Fibroblast of skin of right quadriceps (primary cell): ENCODE measurements at places on chromosomes 3 and 15.

DNA sequence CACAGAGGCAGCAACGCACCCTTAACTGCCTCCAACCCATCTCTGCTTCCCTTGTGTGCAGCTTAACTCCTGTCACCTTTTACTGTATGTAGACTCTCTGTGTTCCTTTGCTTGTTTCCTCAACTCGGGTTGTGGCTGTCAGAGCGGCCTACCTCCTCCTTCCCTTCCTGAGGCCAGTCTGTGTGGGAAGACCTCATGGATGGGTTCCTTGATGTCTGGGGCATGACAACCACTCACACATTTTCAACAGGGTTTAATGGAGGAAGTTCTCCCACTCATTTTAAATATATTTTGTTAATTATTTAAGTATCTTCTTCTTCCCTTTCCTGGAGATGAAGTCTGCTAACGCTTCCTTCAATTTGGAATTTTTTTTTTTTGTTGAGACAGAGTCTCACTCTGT lies 1.8 kb upstream of the CSPG5 start:
- DNase-seq, result no peak

- no peak for DNase-seq
Observed at GRCh38 chr15:92600856-92601255, 54.7 kb downstream of the FAM174B start.

DNA sequence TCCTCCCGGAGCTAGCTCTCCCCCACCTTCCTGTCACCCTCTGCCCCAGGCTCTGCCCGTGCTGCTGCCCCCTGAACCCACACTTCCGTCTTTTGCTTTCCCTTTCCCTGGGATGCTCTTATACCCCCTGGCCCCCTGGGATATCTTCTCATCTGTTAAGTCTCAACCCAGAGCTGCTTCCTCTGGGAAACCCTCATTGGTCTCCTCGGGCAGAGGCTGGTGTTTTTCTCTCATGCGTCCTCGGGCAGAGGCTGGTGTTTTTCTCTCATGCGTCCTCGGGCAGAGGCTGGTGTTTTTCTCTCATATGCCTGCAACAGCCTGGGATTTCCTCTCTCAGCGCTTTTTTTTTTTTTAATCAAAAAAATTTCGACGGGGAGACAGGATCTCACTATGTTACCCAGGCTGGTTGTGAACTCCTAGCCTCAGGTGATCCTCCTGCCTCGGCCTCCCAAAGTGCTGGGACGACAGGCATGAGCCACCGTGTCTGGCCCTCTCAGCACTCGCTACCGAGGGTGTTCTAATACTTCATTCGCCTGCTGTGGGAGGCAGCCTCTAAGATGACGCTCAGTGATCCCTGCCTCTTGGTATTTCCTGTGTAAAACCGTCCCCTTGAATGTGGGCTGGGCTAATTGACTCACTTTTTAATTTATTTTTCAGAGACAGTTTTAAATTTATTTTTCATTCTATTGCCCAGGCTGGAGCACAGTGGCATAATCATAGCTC lies 62.7 kb upstream of the TFRC start:
- DNase-seq, result peak; percentile 65

DNA sequence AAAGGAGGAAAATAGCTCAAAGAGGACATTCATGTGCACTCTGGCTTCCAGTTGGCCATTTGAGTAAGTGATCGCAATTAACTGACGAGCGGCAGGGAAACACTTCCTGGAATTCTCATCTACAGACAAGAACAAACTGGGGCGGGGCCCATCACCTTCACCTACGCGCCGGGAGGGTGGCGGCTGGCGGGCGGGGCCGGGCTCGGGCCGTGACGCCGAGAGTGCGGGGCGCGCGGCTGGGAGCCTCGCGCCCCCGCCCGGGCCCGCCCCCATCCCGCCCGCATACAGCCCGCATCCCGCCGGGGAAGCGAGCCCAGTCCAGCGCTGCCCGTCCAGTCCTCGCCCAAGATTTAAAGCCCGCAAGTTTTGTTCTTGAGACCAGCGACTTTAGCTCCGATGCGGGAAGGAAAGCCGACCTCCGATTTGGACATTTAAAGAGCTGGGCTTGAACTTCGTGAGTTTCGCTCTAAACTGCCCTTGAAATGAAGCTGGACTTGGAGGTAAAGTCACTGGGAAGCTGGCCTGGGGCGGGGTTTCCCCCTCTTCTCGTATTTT lies at the start of gene B3GNT5:
B3GNT5 (plus strand) TSS at position 281 of the 555 bp plus-strand sequence. CDS start 16,546 bp downstream, outside the sequence.
- no peak for DNase-seq

DNA sequence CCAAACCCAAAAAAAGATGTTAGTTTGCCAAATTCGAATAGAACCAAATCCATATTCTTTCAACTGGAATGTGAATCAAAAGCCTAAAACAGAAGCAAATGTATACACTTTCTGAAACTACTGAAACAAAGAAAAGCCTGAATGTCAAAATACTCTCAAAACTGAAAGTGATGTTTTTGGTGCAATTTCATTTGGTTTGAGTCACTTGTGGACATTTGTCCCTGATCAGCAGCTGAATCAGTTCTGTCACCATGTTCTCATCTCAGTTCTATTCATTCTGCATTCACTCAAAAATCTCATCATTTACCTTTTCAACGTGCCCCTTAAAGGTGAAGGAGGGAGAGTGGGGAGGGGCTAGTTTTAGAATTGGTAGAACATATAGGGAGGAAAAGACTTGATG lies 266.8 kb downstream of the ABHD5 start:
- no peak for DNase-seq

DNA sequence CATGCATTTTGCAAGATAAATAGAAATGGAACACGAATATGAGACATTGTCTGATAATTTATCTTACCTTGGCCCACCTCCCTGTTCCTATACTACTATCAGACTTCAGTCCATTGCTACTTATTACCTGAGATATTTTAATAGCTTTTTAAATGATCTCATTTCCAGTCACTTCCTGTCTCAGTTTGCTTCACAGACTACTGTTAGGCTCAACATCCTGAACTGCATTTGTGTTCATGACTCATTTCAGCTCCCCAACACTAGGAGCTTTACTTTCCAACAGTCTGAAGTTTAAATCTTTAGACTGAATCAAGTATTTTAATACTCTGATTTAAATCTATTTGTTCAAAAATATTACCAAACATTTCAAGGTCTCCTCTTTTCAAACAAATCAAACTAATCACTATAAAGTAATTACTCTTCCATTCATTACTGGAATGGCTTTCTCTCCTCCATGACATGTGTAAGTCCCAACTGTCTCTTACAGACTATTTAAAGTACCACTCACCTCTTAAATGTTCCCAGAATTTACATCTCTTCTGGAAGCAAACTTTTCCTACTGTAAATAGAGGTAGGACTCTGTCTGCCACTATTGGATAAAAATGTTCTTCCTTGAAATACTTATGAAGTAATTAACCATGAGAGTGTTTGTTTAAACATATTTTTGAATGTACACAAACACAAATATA lies 1277.6 kb downstream of the ZPLD1 start:
- peak; percentile 53 for DNase-seq

GRCh38 chr3:128435561-128435960 lies 31.1 kb downstream of the DNAJB8 start:
- DNase-seq, result no peak

DNA sequence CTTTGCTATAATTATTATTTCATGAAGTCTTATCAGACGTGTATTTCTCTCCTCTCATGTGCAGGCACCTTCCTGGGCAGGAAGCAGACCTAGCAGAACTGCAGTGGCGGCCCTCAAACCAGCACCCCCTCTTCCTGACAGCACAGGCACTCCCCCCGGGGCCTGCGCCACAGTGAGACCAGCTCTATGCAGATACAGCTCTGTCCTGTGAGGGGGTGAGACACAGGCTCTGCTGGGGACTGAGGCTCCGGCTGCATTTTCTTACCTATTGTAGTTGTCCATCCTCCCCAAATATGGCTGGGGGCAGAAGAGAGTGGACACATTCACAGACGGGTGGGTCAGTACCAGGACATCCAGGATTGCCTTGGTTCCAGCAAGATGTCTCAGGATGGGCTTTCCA lies 5.0 kb downstream of the CISH start:
- no peak for DNase-seq

DNA sequence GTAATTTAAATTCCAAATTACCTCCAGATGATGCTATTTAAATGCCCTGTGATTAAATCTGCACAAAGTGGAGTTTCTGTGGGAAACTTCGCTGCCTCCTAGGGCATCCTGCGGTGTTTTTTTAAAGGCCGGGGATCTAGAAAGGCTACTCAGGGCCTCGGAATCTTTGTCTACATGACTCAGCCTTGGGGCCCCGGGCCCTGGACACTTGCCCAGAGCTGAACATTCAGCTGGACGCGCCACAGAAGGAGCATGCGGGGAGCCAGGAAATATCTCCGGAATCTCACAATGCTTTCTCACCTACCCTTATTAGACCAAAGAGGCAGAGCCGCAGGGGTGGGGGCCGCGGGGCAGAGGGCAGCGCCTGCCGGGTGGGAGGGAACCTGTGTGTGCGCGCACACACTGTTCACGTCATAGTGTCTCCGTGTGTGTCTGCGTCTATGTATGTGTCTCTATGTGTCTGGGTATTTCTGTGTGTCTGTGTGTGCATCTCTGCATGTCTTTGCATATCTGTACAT lies 145.5 kb upstream of the TPM1 start:
- peak; percentile 100 for DNase-seq

DNA sequence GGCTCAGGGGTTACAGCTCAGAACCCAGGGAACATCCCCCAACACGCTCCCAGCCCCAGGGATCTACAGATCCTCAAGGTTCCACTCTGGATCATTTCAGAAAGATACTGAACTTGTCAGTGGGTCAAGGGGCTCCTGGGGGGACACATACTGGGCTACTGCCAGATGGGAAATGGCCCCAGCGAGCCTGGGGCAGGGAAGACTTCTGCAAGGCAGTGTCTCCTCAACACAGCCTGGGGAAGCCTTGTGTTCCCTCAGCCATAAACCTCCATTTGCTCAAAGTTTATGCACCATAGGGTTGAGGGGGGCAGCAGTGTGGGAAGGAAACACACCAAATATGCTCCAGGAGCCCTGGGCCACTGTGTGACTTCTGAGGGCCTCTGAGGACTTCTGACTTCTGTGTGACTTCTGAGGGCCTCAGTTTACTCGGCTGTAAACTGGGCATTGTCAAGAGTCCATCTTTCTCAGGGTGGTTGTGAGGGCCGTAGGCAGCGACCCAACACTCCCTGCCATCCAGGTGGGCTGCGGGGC lies 58.4 kb downstream of the IQSEC1 start:
- DNase-seq, result no peak

DNA sequence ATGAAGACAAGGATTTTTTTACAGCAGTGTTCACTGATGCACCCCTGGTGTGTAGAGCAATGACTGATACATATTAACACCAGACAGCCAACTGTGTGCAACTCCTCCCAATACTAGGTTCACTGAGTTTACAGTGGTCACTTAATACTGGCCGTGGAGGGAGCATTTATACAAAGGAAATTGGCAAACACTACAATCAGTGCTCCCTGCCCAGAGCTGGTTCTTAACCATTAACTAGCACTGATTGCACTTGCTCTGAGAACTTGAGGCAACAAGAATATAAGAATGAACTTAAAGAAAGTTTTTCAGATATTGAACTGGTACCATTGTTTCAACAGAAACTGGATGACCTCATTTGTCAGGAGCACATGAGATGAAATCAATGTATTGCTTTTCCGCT lies 110.6 kb downstream of the MAGI1 start:
- no peak for DNase-seq

GRCh38 chr15:53458736-53459135 lies 300.7 kb downstream of the WDR72 start:
- DNase-seq, result no peak

DNA sequence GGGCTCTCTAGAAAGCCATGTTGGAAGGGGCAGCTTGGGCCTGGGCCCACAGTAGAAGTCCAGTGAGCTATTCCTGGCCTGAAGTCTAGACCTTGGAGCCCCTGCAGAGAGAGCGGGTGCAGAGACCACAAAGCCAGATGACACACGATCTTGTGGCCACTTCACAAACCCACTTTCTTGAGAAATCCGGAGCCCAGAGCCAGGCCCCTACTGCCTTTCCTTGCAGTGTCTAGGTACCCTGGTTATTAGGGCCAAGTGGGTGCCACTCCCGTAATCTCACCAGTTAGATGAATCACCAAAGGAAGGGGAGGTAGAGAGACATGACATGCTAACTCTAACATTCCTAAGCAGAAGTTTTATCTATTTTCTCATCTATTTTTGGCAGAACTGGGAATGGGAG lies 72.5 kb upstream of the ADAMTSL3 start:
- DNase-seq, result no peak

GRCh38 chr3:38950581-38950980 lies 101.2 kb downstream of the SCN11A start:
- DNase-seq, result no peak

GRCh38 chr3:187104933-187105332 lies 34.4 kb downstream of the RPL39L start:
- DNase-seq, result peak; percentile 36

DNA sequence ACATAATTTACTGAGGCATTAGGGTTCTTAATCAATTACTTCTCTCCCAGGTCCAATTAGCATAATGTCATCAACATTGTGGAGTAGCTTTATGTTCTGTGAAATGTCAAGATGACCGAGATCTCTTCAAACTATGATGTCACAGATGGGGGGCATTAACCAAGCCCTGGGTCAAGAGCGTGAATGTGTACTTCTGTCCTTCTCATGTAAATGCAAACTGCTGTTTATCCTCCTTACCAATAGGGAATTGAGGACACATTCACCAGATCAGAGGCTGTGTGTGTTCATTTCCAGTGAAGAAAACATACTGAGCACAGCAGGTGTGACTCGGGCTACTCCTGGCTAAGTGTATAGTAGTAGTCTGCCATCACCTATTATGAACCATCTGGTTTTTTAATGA lies 177.9 kb downstream of the MINAR1 start:
- DNase-seq, result no peak

DNA sequence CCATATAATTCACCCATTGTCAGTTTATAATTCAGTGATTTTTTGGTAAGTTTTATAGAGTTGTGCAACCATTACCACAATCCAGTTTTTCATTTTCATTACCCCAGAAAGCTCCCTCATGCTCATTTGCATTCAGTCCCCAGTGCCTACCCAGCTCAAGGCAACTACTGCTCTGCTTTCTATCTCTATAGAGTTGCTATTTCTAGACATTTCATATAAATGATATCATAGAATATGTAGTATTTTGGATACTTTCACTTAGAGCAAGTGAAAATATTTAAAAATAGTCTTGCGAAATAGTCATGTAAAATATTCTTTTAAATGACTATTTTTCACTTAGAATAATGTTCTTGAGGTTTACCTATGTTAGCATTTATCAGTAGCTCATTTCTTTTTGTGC lies 42.1 kb downstream of the ZNF654 start:
- peak; percentile 3 for DNase-seq

DNA sequence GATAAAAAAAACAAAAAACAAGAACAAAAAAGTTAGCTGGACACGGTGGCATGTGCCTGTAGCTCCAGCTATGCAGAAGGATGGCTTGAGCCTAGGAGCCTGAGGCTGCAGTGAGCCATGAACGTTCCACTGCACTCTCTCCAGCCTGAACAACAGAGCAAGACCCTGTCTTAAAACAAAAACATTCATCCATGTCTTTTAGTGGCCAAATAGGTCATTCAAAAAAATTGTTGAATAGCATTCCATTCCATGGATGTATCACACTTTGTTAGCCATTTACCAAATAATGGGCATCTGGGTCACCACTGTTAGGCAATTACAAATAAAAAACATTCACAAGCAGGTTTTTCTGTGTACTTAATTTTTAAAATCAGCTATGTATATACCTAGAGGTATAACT lies 139.7 kb downstream of the STAG1 start:
- DNase-seq, result no peak

- no peak for DNase-seq
Observed at GRCh38 chr15:45521596-45522327, 793 bp downstream of the SLC30A4 start.

- no peak for DNase-seq
Observed at GRCh38 chr3:182895513-182896112, 84.7 kb downstream of the DCUN1D1 start.
